ENCODE measurements at places on chromosomes 12 and 14.
A peak's percentile ranks its signal among the peaks of the same experiment; 100 is the strongest.

DNA sequence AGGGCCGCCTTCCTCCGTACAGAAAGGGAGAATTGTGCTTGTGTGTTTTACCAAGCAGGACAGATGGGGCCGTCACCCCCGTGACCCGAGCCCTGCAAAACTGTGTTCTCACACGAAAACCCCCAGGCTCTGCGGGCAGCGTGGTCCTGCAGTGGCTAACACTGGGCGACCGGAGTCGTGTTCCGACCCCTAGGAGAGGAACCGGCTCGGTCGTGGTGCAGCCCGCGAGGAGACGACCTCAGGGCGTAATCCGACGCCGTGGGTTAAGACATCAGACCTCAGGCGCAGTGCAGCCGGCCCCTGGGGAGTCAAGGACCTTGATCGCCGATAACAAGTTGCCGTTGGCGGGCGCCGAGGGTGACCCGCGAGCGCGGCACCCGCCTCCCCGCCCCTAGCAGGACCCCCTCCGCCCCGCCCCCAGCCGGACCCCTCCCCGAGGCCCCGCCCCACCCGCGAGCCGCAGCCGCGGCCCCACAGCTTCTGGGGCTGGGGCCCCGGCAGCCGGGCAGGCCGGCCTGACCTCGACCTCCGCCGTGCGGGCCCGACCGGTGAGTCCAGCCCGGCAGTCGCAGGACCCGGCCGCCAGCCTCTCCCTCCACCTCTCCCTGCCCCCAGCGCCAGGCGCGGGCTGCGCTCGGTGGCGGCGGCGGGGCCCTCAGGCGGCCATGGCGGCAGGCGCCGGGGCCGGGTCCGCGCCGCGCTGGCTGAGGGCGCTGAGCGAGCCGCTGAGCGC, at the start of gene CHPT1:
Gene CHPT1, plus strand, starts transcription at position 444 of the 733 bp plus-strand sequence. Its CDS starts 222 bp downstream, at position 666.
- DNase-seq, result no peak

- no peak for DNase-seq
Measured at GRCh38 chr12:111172786-111173185, 196.1 kb downstream of the PHETA1 start.

GRCh38 chr12:102423462-102423861, 56.9 kb downstream of the IGF1 start:
- no peak for DNase-seq

- no peak for DNase-seq
Measured at GRCh38 chr14:66758031-66758613, 250.2 kb downstream of the GPHN start.

- DNase-seq, result no peak
Measured at GRCh38 chr14:83611906-83612390, 1918.0 kb upstream of the FLRT2 start.

DNA sequence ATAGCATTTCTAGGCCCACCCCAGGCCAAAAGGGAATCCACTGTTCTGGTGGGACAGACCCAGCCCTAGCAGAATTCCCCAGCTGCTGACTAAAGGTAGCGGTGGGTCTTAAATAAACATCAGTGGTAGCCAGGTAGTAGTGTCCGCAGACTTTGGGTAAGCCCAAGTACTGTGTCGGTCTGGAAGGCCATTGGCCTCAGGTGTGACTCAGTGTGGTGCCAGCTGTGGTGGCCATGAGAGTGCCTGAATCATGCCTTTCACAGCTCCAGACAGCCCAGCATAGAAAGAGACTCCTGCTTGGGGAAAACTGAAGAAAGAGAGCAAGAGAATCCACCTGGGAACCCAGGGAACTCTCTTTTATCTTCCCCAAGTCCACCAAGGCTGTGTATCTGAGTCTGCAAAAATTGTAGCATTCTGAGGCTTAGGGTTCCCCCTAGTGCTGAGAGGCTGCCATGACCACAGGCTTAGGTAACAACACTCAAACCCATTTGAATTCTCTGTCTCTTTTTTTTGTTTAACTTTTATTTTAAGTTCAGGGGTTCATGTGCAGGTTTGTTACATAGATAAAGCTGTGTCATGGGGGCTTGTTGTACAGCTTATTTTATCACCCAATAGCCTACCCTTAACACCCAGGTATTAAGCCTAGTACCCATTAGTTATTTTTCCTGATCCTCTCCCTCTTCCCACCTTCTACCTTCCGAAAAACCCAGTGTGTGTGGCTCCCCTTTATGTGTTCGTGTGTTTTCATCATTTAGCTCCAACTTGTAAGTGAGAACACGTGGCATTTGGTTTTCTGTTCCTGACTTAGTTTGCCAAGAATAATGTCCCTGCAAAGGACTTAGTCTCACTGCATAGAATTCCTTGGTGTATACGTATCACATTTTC, 16.7 kb upstream of the CD163L1 start:
- no peak for DNase-seq

GRCh38 chr14:53953002-53953827, 3.4 kb downstream of the BMP4 start:
- no peak for DNase-seq

- peak; percentile 17 for DNase-seq
Measured at GRCh38 chr12:269191-269590, 6.6 kb upstream of the SLC6A13 start.

DNA sequence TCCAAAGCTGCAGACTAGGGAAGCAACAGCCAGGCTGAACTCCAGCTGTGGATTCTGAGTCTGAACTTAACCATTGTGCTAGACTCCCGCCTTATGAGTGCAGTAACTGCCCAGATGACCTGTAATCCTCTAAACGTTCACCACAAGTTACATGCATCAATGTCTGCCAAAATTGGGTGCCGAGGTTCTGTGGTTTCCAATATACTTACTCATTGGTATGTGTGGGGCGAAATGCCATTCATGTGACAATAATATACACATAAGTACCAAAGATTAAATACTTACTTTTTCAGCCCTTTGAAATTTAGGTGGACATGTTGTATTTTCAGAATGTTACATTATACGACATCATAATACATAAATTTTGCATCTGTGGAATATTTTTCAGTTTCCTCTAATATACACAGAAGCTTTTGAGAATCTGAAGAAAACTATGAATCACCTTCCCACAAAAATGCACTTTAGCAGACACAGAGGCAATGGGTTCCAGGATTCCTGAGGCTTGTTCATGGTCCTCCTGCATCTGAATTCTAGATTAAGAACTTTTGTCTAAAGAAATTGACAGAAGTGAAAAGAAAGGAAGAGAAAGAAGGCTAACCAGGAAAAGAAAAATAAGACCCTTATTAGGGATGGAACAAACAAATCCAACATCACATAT, 31.7 kb downstream of the GRIP1 start:
- DNase-seq, result no peak

GRCh38 chr14:86955771-86956354, 1037.1 kb downstream of the GALC start:
- DNase-seq, result no peak

DNA sequence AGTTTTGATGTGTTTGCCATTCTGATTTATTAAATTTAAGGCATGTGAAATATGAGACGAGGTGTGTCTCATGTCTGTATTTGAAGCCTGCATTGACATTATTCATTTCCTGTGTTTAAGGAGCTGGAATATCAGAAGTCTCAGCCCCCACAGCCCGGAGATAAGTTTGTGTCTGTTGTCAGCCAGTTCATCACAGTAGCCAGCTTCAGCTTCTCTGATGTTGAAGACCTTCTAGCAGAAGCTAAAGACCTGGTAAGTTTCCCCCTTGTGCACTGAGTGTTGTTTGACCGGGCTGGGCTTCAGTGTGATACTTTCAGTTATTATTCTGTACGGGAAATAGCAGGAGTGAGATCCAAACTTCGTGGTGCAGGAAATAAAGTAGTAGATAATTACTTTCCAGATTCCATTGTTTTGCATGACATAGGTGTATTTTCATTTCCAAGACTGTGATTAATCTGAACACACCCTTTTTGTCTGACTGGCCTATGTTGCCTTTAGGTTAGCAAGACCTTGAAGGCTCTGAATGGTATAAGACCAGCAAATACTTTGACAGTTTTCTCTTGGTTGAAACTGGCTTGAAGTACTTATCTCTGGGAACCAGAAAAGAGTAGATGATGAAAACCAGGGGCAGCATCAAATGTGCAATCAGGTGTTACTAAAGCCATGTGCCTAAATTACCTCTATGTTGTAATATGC, 101.5 kb downstream of the GPR135 start:
- DNase-seq, result no peak

DNA sequence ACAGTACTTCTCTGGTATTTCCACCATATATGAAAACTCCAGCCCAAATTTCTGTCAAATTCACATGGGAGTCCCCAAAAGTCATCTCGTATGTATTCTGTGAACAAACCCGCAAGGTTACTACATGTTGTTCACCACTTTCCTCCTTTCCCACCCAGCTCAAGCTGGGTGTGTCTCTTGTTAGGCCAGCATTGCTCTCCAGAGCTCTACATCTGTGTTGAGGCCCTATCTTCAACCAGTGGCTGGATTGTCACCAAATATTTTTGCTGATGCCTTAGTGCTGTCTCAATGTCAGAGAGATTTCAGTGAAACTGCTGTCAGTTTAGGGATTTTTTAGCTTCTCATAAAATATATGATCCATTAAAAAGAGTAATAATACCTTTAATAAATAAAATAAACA, 230.9 kb downstream of the BTG1 start:
- DNase-seq, result no peak

DNA sequence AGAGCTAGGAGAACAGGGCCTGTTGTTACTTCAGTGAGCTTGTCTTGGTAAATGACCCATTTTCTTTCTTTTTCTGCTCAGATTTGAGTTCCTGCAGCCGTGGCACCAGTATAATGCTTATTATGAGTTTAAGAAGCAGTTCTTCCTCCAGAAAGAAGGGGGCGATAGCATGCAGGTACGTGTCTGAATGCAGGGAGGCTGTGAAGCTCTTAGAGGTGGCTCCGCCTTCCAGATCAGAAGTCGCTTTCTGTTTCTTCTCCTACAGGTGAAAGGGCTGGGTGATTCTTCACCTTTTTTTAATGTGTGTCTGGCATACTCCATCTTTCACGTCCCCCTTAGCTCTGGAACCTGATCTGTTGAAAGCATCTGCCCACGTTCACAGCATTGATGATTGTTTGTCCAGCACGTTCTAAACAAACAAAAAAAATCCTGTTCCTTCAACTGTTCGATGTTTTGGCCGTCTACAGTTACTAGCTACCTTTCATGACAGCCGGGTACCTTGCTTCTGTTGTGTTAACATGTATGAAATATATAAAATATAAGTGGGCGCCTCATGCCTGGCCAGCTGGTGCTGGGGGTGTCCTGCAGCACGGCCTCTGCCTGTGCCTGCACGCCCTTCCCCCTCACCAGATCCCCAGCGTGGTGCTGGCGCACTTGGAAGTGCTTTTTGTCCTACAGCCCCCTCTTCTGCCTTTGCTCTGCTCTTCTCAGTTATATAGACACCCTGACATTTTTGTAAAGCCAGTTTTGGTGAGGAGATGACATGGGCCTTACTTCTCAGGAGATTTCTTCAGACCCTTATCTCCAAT, 44.6 kb downstream of the SFSWAP start:
- DNase-seq, result peak; percentile 23

GRCh38 chr14:96676166-96676565, 121.0 kb upstream of the VRK1 start:
- DNase-seq, result no peak

GRCh38 chr14:43306053-43306452, 1201.0 kb downstream of the FSCB start:
- DNase-seq, result no peak

DNA sequence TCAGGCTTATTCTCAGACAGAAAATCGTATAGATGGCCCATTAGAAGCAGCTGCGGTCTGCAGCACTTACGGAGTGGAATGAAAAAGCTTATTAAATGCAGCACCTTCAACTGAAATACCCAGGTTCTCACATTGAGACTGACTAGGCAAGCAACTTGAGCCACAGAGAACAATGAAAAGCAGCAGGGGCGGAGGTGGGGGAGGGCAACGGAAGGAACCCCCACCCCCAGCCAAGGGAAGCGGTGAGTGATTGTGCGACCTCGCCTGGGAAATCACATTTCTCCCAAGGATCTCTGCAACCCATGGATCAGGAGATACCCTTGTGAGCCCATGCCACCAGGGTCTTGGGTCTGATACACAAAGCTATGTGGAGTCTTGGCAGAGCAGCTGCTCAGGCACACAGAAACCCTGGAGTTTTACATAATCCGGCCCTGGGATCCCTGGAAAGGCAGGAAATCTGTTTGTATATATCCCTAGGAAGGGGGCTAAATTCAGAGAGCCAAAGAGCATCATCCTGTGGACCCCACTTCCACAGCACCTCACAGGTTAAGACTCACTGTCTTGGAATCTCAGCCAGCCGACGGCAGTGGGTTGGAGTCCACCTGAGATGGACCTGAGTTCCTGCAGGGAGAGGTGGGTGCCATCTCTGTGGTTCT, 38.1 kb downstream of the PZP start:
- no peak for DNase-seq

DNA sequence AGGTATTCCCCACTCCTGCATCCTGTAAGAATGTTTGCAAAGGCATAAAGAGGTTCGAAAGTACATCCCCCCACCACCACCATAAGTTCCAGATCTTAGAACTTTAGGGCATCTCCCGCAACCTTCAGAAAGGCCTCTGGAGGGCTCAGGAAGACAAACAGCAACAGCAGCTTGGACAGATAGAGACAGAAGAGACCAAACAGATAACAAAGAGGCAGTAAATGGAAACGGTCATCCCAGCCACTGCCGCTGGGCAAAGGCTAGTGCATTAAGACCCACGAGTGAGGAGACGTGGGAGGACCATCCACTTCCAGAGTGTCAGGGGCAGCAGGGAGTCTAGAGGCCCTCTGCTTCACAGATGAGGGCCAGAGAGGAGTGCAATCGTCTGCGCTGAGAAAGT, 124.3 kb downstream of the CRACR2A start:
- DNase-seq, result no peak

DNA sequence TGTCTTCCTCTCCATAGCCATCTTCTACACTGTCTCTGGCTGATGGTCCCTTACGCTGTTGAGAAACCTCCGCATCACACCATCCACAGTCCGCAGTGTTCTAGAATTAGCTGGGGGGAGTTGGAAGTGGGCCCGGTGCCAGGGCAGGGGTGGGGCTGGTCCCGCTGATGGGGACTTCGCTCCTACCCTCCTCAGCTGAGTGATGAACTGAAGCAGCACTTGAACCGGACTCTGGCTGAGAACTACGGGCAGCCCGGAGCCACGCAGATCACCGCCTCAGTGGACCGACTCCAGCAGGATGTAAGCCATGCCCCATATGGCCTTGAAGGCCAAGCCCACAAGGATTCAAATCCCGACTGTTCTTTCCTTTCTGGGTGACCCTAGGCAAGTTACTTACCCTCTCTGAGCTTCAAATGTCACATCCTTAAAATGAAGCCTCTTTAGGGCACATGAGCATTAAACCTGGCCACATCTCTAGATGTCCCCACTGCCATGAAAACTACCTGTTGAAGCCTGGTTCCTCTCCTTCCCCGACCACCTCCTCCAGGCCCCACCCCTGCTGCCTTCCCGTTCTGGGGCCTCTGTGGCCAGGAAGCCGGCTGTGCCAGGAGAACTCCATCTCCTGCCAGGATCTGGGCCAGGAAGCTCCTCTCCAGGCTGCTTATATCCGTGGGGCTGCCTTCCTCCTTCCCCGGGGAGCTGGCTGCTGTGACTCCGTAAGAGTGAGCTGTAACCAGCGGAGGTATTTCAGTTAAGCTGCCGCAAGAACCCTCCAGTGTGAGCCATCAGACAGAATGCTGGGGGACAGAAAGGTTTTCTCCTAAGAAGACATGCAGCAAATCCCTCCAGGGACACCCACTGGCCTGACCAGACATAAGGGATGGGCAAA, 53.1 kb downstream of the TSPAN11 start:
- no peak for DNase-seq

GRCh38 chr14:74859757-74860552, 16.0 kb downstream of the PROX2 start:
- no peak for DNase-seq

GRCh38 chr14:81571437-81571836, 37.8 kb upstream of the SEL1L start:
- DNase-seq, result no peak

GRCh38 chr12:96112733-96113132, 77.3 kb upstream of the LTA4H start:
- DNase-seq, result no peak
